ENCODE measurements at places on chromosomes 7 and 10.

GRCh38 chr7:92889081-92889480 lies 52.7 kb upstream of the CDK6 start:
- no peak for DNase-seq

- DNase-seq = no peak
Observed at GRCh38 chr7:129951226-129952085, 1.3 kb downstream of the UBE2H start.

GRCh38 chr10:97867220-97867800 lies 17.7 kb downstream of the GOLGA7B start:
- DNase-seq = no peak

- DNase-seq = no peak
Observed at GRCh38 chr7:12256090-12256489, 45.0 kb downstream of the TMEM106B start.

DNA sequence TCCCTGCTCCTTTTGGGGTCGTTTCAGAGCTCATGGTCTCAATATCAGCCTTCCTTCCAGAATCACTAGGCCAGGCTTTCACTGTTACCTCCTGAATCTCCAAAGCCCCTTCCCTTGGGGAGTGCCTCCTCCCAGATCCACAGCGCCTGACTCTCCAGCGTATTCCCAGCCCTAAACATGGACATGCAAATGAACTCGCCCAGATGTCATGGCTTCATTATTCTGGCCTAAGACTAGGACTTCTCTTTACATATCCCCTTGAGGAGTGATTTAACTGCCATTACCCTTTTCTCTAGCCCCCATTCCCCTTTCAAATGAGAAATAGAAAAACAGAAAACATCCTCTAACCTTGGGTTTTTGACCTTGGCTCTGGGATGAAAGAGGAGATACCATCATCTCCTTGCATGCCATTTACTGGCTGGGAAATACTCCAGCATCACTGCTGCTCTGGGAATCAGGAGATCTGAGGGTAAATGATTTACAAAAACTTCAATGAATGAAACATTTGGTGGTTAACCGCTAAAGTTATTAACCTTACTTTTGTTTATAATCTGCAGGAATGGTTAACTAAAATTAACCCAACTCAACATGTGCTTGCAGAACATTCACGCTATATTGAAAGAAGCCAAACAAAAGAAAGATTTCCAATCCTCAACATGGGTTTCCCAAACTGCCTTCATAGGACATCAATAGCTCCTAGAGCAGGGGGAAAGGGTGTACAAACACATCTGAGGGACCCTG lies 37.0 kb downstream of the FAM171A1 start:
- no peak for DNase-seq

DNA sequence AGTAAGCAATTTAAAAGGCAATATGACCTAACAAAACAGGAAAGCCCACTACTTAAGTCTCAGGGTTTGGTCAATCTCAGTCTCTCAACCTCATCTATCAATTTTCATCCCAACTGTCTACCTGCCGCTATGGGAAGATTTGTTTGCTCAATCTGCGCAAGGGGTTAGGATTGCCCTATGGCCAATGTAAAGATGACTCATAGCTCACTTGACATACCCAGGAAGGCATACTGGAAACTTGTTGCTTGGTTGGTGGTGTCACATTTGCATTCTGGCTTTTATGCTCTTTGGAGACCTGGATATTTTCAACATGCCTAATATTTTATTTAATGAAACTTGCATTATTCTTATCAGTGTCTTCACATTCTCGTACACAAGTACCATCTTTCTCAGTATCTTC lies 78.1 kb upstream of the TMEM196 start:
- DNase-seq = no peak

DNA sequence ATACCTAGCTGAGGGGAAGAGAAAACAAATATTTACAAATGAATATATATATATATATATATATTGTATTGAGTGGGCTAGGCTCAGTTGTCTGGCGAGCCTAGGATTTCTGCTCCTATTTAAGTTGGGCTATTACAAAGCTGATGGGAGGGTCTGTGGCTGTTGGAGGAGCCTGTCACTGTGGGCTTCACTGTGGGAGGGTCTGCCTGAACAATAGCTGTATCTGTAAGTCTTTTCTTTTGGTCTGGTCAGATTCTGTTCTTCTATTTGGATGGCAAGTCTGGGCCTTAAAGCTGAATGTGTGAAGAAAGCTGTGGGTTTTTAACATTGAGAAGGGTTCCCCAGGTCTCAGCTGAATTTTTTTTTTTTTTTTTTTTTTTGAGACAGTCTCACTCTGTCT lies 220.6 kb upstream of the LYZL1 start:
- DNase-seq = no peak

GRCh38 chr7:2016021-2016631 lies 216.6 kb downstream of the MAD1L1 start:
- DNase-seq = no peak

GRCh38 chr10:93221521-93221920 lies 147.8 kb downstream of the CYP26A1 start:
- DNase-seq = no peak

DNA sequence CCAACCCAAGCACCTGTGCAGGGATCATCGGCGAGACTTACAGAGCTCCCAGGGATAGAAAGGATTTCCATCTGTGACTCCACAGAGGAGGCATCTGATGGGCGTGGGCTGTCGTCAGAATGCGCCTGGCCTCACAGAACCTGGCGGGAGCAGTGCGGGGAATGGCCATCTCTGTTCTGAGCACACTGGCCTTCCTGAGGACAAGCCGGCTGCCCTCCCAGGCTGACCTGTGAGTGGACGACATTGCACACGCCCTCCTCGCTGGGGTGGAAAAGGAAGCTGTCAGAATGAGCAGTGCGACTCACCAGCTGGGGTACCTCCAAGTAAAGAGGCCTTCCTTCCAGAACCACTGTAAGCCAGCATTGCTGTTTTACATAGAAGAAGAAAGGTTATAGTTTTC lies 234.6 kb upstream of the PITRM1 start:
- no peak for DNase-seq

DNA sequence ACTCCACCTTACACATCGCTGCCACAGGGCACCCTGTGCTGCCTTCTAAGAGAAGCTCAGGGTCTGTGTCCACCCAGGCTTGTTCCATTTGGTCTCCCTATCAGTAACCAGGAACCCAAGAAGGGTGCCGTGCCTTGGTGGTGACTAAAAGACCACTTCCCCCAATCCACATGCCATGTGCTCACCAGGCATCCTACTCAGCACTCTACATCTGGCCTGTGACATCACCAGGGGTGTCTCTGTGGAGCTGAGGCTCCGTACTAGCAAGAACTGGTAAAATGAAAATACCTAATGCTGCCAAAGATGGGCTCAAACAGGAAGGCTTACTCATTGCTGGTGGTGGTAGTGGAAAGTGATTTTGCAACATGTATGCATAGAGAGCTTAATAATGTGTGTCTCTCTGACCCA lies 19.0 kb upstream of the C10orf71 start:
- DNase-seq = no peak

DNA sequence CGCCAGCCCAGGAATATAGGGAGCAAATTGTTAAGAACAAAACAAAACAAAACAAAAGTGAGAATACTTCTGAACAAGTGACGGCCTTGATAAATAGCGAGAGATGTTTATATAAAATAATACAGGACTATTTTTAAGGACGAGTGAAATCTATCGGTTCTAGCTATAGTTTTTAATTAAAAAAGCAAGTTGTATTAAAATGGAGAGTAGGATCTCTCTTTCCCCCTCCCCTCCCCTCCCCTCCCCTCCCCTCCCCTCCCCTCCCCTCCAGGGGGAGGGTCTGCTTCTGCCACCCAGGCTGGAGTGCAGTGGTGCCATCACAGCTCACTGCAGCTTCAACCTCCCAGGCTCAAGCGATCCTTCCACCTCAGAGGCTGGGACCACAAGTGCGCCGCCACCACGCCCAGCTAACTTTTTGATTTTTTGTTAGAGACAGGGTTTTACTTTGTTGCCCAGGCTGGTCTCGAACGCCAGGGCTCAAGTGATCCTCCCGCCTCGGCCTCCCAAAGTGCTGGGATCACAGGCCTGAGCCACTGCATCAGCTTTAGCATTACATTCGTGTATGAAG lies 440 bp upstream of the TCAF1 start:
- DNase-seq = no peak

DNA sequence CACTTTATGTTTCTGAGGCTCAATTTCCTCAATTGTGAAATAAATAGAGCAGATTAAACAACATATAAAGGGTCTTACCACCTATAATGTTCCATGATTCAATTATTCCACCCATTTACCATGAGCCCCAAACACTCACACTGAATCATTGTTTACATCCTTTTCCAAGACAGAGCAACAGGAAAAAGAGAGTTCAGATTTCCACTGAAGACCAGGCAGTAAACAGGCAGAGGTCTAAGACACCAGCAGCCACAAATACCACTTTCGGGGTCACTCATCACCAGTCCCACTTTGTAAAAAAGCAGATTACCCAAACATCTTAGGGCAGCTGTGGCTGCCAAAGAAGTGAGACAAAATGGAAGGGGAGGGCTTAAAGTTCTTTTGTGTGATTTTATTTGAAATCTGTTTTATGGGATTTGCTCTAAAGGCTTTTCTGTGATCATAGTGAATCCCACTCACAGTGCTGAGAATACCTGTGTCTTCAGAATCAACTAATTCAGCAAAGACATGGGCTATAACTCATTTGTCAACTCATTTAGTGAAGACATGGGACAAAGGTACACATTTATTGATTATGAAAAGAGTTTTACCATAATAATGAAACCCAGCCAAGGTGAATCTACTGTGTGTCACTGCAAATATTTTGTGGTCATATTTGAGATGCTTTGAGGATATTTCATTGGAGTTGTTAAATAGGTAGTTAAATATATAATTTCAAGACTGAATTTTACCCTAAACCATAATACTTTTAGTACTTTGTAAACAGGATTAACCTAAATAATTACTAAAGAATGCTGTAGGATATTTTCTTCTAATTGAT lies 24.8 kb upstream of the DLD start:
- no peak for DNase-seq

DNA sequence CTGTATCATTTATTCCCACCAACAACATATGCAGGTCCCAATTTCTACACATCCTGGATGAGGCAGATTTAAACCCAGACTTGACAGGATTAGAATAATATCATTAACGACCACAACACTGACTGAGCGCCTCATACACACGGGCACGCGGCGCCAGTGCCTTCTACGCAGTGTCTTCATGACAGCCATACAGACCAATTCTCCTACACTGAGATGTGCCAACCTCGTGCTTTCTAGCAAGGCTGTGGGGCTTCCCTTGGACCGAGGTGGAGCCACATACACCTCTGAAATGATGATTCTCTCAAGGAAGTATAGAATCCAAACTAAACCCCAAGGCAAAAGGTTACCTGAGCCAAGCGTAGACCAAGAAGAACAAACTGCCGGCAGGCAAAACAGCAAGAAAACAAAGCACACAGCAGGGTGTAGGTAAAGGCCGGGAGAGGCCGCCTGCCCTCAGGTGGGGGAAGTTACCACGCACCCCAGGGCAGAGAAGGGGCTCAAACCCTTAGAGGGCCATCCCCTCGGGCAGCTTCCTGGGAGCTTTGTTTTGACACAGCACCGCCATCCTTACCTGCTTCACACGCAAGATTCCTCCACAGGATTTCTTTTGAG lies 75.8 kb downstream of the DLG5 start:
- DNase-seq = no peak

GRCh38 chr10:32073128-32073527 lies 16.9 kb upstream of the KIF5B start:
- no peak for DNase-seq

DNA sequence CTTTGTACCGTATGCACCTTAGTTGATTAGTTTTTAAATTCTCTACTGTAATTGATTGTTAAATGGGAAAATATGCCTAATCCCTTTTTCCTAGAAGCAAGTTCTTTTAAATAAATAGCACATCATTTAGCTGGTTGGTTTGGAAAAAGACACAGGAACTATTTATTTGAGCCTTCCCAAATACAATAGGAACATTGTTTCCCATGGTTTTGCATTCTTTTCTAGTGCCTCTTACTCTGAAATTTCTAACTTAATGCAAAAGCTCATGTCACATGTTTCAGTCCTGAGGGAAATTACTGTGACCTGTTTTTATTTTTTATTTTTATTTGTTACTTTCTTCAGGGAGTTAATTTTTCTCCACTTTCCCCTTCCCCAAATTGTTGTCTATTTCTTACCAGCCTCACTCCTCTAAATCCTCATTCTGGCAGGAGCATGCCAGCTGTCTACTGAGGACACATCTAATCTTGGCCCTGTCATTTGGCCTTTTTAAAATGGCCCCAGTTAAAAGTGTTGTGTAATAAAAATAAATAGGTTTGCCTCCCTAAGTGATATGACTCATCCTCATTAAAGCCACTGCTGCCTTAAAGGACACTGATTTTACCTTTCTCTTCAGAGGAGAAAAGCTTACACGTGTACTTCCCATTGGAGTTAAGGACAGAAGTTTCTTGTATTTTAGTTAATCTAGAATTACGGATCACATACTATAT lies 94.5 kb downstream of the PPP1R3A start:
- no peak for DNase-seq

- no peak for DNase-seq
Observed at GRCh38 chr10:127987467-127988380, 80.8 kb downstream of the PTPRE start.

DNA sequence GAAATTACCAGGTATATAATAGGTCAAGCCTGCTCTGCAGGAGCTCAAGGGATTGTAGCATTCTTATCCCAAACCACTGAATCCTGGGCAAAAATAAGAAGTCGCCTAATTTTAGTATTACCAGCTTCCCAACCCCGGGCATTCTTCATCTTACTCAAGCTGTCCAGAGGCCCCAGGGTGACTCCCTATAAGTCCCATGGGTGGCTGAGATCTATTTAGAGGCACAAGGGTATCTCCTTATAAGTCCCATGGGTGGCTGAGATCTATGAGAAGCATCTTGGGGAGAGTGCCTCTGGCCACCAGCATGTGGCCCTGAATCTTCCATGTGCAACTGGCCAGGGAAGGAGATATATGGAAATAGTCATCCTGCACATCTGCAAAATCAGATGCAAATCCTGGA lies 38.9 kb downstream of the PRSS2 start:
- no peak for DNase-seq

DNA sequence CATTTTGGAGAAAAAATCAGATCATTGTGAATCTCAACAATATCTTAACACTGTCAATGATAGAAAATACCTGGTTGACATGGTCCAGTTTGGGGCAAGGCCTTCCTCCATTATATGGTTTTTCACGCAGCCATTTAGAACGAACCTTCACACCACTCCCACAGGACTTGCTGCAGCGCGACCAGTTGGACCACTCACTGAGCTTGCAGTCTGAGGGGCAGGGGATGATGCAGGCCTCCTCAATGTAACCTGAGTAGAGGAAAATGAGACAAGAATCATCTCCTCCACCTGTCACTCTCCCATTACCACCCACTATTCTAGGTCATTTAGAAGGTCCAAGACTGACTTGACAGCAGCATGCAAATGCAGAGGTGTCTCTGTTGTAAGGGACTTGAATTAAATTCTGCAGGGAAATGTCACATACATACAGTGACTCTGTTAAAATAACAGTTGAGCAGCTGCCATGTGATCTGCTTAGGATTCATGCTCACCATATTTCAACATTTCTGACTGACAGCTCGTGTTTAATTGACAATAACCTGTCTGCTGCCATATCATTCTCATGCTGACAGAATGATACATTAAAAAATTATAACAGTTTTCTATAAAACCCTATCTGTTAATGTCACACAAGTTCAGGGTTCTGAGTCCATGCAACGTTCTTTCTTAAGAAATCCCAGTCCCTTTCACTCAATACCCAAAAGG lies 403.0 kb downstream of the THSD7A start:
- no peak for DNase-seq

All from stimulated activated CD4-positive, alpha-beta T cell treated with anti-CD3 and anti-CD28 coated beads, Interleukin-12 subunit alpha, Interleukin-12 subunit beta, amount 100 ng/mL, for 24 hours (primary cell).